ENCODE measurements at places on chromosomes 11 and 22.

- DNase-seq: no peak
Measured at GRCh38 chr11:105790840-105791239, 181.0 kb downstream of the GRIA4 start.

DNA sequence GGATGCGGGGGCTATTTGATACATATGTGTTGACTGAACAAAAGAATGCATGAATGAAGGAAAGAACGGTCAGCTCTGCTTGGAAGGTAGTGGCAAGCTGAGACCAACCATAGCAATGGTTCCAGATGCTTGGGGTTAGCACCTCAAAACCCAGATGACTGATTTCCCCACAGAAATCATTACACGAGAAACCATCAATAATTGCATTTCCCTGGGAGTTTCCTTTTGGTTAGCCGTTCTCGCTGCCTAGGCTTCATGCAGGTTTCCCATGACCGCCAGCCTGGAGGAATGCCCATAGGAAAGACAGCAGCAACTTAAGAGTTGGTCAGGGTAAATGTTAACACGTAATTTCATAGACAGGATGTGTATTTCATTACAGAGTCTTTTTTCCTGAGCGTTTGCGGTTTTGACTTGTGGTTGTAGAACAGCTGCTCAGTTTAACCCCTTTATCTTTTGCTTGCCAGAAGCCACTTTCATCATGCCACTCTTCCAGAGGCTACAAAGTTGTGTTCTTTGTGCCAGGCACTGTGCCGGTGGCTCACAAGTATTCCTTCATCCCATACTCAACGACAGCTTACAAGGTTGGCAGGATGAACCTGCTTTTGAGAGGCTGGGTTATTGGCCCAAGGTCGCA is 2.8 kb downstream of the IL17RA start:
- no peak for DNase-seq

GRCh38 chr22:37559901-37560607 is at the start of gene CDC42EP1:
TSS of gene CDC42EP1 (plus strand) at chr22:37560480. CDS start at chr22:37566350, 5,870 bp downstream.
- no peak for DNase-seq

GRCh38 chr11:17845431-17845881 is 110.9 kb downstream of the KCNC1 start:
- DNase-seq: no peak

- DNase-seq: no peak
Measured at GRCh38 chr11:60345489-60345888, 18.4 kb downstream of the MS4A6E start.

DNA sequence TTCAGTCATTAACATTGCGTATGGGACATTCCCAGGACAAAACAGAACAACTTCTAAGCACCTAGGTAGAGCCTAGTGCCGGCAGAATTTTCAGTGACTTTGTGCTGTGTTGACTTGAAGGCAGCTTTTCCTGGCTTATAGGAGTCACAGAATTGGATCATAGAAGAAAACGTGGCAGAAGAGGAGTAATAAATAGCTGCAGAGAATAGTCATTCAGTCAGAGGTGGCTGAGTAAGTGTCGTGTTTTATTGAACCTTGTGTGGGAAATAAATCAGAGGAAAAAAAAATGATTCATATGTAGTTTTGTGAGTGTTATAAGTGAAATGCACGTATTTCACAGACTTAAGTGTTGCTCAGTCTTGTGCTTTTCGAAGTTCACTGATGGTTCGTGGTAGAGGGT is 2.1 kb downstream of the BARX2 start:
- no peak for DNase-seq
